NCI-H2227 treated with DMSO at 0.1 percent for 48 hours (cell line): ENCODE measurements at places on chromosomes 2 and 18.
A peak's percentile ranks its signal among the peaks of the same experiment; 100 is the strongest.

DNA sequence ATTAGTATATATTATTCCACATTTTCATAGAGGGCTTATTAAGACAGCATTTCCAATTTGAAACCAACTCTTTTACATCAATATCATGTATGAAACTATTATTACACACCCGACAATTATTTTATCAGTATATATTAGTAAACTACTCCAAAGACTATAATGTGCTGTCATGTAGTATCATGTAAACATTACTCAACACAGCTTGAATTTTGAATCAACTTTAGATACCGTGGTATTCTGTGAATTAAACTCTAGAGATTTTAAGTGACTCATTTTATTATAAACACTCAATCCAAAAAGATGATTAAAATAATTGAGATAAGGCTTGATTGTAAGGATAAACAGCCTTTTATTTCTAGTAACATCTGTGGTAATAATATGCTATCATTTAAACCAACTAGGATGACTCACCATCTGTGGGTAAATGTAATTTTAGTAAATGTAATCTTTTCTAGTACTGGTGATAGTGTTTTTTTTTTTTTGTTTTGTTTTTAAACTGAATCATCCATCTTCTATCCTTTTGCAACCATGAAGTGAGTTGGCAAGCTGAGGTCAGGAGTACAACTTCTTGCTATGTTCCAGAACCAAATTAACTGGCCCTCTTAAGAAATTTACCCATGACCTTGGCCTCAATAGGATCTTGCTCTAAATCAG is 144.3 kb upstream of the SMAD7 start:
- no peak for DNase-seq

GRCh38 chr18:56062931-56063330 is 474.9 kb upstream of the TCF4 start:
- no peak for DNase-seq

GRCh38 chr18:8706791-8707555 is 1.6 kb downstream of the MTCL1 start:
- DNase-seq, result peak; percentile 58

- no peak for DNase-seq
Measured at GRCh38 chr2:108268001-108268400, 20.7 kb upstream of the SULT1C2 start.

DNA sequence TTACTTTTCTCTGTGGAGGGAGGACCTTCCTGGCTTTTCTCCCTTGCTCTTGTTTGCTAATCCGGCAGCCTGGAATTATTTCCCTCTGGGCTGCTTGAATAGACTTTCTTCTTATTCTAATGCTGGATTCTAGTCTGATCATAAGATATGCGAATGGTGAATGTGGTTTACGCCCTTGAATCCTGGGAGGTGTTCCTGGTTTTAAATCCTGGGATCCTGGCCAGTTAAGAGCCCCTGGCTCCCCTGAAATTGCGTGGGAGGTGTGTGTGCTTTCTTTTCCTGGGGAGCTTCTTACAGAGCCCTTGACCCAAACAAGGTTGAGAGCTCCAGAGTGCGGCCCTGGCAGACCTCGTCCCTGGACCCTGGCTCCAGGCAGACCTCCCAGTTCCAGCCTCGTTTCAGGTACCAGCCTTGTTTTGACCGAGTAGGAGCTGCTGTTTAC is 2.8 kb downstream of the SH3BP4 start:
- no peak for DNase-seq

DNA sequence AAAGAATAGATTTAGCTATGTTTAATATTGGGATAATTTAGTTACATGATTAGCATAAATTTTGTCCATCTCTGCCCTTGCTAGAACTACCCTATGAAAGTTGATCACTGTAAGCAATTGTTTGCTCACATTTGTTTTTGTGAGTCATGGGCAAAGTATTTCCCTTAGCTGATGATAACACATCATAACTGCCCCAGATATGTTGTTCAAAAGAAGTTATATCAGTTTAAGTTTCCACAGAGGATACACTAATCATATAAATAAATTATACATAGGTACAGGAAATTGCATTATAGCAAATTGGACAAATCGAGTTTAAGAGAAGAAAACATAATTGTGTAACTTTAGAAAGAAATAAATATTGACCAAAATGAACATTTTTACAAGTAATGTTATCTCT is 223.2 kb upstream of the PIK3C3 start:
- no peak for DNase-seq

DNA sequence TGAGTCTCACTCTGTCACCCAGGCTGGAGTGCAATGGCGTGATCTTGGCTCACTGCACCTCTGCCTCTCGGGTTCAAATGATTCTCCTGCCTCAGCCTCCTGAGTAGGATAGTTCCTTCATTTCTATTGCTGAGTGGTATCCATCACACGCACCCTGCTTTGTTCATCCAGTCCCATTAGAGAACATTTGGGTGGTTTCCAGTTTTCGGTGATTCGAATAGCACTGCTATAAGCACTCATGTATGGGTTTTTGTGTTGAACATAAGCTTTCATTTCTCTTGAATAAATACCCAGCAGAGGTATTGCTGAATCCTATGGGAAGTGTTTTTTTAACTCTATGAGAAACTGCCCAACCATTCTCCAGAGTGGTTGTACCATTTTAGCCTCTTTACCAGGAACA is 147.3 kb downstream of the DDX1 start:
- DNase-seq, result no peak
